ENCODE measurements at places on chromosomes 1 and 21. TPM values are rescaled to one million over a fixed set of nuclear protein-coding genes. Genes with fewer than 3 reads are reported as not detected.

- DNase-seq: no peak
Observed at GRCh38 chr1:246302251-246302625, 204.8 kb downstream of the SMYD3 start.

DNA sequence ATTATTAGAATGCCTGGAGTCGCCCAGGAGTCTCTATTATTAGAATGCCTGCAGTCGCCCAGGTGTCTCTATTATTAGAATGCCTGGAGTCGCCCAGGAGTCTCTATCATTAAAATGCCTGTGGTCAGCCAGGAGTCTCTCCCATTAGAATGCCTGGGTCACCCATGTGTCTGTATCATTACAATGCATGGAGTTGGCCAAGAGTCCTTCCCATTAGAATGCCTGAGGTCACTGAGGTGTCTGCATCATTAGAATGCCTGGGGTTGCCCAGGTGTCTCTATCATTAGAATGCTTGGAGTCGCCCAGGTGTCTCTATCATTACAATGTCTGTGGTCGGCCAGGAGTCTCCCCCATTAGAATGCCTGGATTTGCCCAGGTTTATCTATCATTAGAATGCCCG, 66.9 kb downstream of the RNF187 start:
- no peak for DNase-seq

DNA sequence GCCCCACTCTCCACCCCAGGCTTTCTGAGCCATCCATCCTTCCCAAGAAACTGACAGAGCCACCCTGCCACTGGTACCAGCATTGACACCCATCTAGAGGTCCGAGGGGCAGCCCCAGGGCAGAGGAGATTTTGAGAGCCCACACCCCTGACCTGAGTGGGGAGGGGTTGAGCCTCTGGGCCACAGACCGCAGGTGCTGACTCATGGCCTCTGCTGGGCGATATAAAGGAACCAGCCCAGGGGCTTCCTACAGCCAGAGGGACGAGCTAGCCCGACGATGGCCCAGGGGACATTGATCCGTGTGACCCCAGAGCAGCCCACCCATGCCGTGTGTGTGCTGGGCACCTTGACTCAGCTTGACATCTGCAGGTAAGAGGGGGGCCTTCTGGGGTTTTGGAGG, at the start of gene PADI4:
Gene PADI4, plus strand, starts transcription at position 252 of the 400 bp plus-strand sequence. Its CDS starts 26 bp downstream, at position 278.
- no peak for DNase-seq

OLFML3 gene
- 194 TPM for total RNA-seq

DNA sequence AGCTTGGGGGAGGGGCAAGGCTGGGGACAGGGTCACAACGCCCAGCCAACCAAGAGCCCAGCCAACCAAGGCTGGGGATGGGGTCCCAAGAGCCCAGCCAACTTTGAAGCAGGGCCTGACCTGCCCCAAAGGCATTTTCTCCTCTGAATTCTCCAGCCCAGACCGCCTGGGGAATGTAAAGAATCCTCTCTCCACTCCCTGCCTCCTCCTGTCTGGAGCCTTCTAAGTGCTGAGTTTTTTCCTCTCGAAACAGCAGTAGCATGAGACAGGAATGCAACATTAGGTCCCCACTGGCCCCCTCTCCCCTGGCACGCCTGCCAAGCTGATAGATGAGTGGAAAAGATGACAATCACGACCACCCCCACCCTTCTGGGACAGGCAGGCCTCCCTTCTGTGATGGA, 17.0 kb downstream of the C1orf198 start:
- DNase-seq: peak; percentile 46

SELE gene
- total RNA-seq: 1.6 TPM

DNA sequence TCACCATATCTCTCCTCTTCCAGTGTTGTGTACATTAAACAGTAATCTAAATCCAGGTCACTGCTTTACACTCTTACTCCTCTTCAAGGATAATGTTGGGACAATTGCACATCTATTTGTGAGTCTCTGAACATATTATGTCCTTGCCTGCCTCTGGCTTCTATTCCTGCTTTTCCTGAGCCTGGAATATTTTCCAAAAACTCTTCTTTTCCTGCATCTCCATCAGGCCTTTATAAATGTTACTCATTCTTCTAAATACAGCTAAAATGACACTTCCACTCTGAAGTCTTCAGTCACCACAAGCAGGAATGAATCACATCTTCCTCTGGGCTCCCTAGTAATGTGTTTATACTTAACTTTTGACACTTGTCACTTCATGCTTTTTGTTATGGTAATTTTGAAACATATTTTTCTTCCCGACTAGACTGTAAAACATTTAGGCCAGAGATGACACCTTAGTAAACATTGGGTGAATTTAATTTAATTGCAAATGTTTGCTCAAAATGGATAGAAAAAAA, 396.0 kb downstream of the LRRIQ3 start:
- DNase-seq: no peak

GNG12 gene
- total RNA-seq: 47.9 TPM

WNT3A gene
- total RNA-seq: not detected

DNA sequence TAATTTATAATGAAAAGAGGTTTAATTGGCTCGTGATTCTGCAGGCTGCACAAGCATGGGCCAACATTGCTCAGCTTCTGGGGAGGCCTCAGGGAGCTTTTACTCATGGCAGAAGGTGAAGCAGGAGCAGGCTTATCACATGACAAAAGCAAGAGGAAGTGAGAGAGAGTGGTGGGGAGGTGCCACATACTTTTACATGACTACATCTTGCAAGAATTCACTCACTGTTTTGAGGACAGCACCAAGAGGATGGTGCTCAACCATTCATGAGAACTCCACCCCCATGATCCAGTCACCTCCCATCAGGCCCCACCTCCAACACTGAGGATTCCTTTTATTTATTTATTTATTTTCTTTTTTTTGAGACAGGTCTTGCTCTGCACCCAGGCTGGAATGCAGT, 5.5 kb upstream of the PLEKHM2 start:
- no peak for DNase-seq

ITSN1 gene
- 29.7 TPM for total RNA-seq

- DNase-seq: peak; percentile 13
Observed at GRCh38 chr1:215612391-215612790, 45.3 kb downstream of the KCTD3 start.

C1QA gene
- total RNA-seq: 55.0 TPM

- DNase-seq: peak; percentile 83
Observed at GRCh38 chr1:10424034-10424433, 6.2 kb upstream of the CENPS start.

DNA sequence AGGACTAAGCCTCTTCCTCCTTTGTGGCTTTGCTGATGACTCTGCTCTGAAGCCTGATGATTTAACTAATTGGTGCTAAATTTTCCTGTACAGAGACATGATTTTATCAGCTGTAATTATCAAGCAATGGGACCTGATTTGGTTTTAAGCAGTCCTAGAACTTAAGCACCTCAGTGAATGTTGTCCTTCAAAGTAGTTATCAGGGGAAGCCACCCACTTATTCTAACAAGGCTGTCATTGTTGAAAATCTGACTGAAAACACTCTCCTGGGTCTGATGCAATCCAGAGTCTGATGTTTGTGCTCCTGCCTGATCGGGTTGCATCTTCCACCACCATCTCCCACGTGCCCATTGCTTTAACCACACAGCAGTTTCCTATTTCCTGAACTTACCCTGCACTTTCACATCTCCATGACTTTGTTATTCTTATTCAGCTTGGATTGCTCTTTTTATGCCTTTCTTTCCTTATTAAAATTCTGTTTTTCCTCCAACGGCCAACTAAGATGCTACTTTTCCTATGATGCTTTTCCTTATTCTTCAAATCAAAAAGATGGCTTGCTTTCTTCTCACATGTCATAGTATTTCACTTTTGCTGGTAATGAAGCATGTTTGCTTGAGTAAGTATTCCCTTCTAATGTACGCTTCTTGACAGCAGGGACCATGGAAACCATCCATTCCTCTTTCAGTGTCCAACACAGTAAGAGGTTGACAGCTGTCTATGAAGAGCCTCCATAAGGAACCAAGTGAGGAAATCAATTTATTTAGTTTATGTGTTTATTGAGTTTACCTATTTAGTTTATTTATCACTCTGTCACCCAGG, 55.0 kb downstream of the S1PR1 start:
- peak; percentile 66 for DNase-seq

DNA sequence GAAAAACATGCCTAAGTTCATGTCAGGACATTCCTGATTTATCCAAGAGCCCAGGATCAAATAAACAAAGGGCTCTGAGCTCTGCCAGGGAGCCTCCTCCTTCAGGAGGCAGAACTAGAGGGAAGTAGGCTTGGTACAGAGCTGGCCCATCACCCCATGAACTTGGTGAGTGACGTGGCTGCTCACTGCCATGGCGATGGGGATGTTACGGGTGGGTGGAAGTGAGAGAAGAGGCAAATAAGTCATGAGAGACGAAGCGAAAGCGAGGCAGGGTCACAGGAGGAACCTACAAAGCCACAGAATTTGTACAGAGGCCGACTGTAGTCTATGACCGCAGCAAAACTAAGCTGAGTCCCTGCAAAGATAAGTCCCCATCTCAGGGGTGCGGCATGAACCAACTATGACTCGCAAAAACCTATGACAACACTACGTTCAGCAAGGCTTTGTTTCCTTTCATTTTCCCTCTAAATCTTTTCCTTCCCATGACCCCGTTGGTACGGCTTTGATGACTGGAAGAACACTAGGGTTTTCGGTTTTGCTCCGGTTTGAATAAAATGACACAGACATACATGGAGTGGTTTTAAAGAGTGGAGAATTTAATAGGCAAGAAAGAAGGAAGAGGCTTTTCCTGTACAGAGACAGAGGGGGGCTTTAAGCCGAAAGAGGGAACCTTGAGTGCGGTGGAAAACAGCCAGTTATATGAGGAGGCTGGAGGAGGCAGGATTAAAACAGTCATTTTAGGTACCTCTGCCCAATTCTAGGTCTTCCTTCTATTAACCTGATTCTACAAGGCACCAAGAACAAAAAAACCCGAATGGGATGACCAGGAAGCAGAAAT, 74.1 kb downstream of the CD46 start:
- peak; percentile 79 for DNase-seq

GRCh38 chr1:230061801-230062200, 5.2 kb upstream of the GALNT2 start:
- no peak for DNase-seq

SZRD1 gene
- total RNA-seq: 52.8 TPM

TIPRL gene
- 30.9 TPM for total RNA-seq

DNA sequence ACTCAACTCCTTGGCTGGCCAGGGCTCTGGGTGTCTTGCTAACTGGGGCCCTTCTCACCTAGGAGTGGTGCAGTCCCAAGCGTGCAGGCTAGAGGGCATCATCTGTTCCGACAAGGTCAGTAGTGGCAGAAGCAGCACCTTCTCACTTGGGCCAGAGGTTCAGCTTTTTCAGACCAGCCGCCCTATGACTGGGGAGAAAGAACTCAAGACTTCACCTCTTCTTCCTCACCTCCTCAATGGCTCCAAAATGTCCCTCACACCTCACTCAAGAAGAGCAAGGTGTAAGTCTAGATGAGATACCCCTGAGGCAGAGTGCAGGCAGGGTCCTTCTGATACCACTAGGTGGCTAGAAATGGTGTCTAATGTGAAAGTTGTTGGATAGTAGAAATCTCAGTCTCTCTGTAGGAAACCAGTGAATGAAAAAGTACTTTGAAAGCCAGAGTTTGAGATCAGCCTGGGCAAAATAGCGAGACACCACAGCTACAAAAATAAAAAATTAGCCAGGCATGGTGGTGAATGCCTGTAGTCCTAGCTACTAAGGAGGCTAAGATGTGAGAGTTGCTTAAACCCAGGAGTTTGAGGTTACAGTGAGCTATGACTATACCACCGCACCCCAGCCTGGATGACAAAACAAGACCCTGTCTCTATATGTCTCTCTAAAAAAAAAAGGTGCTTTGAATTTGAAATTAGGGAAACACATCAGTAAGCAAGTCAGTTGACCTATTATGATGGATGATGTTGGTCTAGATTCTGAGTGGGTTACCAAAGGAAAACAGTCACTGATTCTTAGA, 8.6 kb upstream of the IL20 start:
- DNase-seq: no peak

DCST2 gene
- total RNA-seq: 0.49 TPM

DNA sequence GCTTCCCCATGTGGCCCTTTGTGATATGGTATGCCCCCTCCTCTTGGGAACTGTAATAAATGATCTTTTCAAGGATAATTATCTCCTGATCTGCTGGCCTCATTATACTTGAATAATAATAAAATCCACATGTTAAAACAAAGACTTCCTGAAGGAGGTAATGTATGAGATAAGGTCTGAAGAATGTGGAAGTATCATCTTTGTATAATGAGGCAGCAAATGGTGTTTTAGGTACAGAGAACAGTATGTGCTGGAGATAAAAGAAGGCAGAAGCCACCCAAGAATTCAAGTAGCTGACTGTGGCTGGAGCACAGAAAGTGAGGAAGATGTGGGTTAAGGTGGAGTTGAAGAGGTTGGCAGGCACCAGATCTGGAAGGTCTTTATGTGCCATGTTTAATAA, 12.8 kb upstream of the COG2 start:
- DNase-seq: no peak

AKNAD1 gene
- total RNA-seq: 1.2 TPM

- DNase-seq: peak; percentile 32
Observed at GRCh38 chr21:38488640-38489270, 9.5 kb downstream of the ERG start.

- DNase-seq: no peak
Observed at GRCh38 chr1:2242814-2243725, 15.0 kb downstream of the SKI start.

NR5A2 gene
- 3.7 TPM for total RNA-seq

DNA sequence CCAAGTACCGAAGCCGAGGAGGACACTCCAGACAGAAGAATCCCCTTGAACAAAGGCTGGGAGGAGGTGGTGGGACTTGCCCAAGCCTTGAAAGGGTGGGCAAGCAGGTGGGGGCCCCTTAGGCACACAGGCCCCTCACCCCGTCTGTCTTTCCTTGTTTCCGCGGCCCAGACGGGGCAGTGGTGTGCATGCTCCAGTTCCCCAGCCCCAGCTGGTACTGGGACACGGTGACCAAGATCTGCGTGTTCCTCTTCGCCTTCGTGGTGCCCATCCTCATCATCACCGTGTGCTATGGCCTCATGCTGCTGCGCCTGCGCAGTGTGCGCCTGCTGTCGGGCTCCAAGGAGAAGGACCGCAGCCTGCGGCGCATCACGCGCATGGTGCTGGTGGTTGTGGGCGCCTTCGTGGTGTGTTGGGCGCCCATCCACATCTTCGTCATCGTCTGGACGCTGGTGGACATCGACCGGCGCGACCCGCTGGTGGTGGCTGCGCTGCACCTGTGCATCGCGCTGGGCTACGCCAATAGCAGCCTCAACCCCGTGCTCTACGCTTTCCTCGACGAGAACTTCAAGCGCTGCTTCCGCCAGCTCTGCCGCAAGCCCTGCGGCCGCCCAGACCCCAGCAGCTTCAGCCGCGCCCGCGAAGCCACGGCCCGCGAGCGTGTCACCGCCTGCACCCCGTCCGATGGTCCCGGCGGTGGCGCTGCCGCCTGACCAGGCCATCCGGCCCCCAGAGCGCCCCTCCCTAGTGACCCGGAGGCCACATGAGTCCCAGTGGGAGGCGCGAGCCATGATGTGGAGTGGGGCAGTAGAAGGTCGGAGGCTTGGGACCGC, 50.8 kb downstream of the OPRD1 start:
- no peak for DNase-seq

- DNase-seq: no peak
Observed at GRCh38 chr1:79599257-79599656, 592.7 kb upstream of the ADGRL4 start.

- DNase-seq: peak; percentile 49
Observed at GRCh38 chr1:117120774-117121588, 568 bp downstream of the TRIM45 start.

MATN1 gene
- 0.71 TPM for total RNA-seq

CHI3L2 gene
- total RNA-seq: 0.09 TPM

GRCh38 chr1:3465935-3466321, 11.5 kb downstream of the ARHGEF16 start:
- DNase-seq: no peak

Measured in muscle of leg (tissue), 16 donors.